Right hindlimb (tissue), 1 donor: ENCODE measurements at places on chromosomes 1 and 21.

GRCh38 chr1:17671741-17672140, 83.4 kb upstream of the ACTL8 start:
- no peak for DNase-seq

- DNase-seq = no peak
Observed at GRCh38 chr1:187848321-187848720, 1019.6 kb downstream of the PLA2G4A start.

DNA sequence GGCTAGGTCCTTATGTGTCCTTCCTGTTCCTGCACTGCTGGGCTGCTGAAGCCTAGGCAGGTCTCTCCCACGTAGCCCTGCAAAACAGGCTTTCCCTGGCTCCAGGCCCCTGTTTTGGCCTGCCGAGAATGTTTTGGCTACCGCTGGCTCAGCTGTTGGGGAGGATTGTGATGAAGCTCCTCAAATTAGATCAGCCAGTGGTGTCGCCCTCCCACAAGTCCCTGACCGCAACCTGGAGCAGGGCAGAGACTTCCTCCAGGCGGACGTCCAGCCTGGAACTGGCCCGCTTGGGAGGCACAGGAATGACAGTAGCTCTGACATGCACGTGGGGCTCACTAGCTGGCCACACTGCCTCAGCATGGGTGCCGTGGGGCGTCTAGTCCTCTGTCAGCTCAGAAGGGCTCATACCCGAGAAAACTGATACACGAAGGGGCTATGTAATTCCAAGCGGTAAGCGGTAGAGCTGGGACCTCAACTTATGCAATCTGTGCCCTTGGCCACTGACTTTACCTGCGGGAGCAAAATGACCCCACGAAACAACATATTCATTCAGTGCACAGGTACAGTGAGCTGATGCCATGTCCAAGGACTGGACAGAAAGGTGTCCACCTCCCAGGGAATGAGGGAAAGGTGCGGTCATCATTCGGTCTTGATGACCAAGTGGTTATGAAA, 26.6 kb downstream of the DHRS3 start:
- DNase-seq = no peak

- DNase-seq = no peak
Observed at GRCh38 chr1:43005460-43006361, 47.0 kb upstream of the SLC2A1 start.

- no peak for DNase-seq
Observed at GRCh38 chr1:153466908-153467307, 6.5 kb upstream of the S100A7 start.

DNA sequence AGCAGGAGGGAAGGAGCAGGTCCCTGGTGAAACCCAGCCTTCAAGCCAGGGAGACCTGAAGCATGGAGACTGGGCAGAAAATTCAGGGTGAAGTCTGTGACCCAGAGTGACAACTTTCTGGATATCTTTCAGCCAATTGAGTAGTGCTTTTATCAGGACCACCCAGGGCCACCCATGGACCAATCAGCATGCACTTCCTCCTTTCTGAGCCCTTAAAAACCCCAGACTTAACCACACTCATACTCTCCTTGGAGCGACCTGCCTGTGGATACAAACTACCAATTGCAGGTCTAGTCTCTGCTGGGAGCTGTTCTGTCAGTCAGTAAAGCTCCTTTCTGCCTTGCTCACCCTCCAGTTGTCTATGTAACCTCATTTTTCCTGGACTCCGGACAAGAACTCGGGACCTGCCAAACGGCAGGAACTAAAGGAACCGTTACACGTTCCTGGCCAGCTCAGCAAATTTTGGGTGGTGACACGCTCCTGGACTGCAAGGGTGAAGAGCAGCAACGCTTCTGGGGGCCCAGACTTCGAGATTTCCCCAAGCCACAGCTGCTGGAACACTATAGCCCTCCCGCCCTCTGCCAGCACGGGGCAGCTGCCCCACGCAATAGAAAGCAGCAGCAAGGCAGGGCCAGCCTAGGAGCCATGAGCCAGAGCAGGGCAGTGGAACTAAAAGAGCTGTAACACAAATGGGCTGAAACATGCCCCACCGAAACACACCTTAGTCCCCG, 1183.4 kb downstream of the AMY1C start:
- no peak for DNase-seq
